ENCODE measurements at places on chromosomes 11 and 22. TPM values are rescaled to one million over a fixed set of nuclear protein-coding genes. Genes with fewer than 3 reads are reported as not detected.

The NXPE4 gene
- not detected for total RNA-seq

The MPZL3 gene
- total RNA-seq, result 20.6 TPM

The LSP1 gene
- 27.1 TPM for total RNA-seq

The PRG3 gene
- not detected for total RNA-seq

The KMT2A gene
- total RNA-seq, result 30.6 TPM

The SPTBN2 gene
- 115 TPM for total RNA-seq

All from hepatocyte (in vitro differentiated cells).